ENCODE measurements at places on chromosomes 5 and 9.

GRCh38 chr5:139156814-139157213, 41.4 kb downstream of the SIL1 start:
- DNase-seq = no peak

DNA sequence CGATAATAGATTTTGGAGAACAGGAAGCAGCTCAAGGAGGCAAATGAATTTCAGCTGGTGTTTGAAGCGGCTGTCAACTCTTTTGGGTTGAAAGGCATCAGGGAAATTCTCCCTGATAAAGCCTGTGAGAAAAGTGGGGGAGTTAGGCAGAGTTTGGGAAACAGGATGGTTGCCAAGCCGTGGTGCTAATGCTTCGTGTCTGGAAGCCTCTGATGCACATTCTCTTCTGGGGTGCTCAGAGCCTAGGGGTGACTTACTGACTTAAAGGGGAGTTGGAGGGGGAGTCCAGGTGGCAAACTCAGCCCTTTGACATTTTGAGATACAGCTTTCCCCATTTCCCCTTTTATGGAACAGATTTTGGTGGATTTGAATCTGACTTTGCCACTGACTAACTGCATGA, 202.5 kb upstream of the CLINT1 start:
- no peak for DNase-seq

DNA sequence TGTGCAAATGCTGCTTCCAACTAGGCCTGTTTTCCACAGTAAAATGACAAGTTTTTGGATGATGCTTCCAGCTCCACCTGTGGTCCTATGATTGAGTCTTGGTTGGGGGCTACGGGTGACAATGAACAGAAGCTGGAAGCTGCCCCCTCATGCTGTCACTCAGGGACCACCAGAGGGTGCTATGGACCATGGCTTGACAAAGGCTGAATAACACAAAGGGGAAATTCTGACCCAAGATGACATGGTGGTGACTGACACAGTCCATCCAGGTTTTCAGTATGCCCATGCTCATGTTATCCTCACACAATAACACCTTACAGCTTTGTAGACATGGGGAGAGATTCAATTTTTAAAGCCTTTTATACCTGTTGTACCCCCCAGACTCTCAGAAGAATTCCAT, 23.9 kb upstream of the SAP30L start:
- peak; percentile 72 for DNase-seq

GRCh38 chr5:136638084-136638483, 272.7 kb upstream of the TRPC7 start:
- no peak for DNase-seq

GRCh38 chr9:79687131-79687447, 115.3 kb downstream of the TLE4 start:
- DNase-seq = no peak

All from SK-N-DZ (cell line).